ENCODE measurements at places on chromosomes 16 and 17.

DNA sequence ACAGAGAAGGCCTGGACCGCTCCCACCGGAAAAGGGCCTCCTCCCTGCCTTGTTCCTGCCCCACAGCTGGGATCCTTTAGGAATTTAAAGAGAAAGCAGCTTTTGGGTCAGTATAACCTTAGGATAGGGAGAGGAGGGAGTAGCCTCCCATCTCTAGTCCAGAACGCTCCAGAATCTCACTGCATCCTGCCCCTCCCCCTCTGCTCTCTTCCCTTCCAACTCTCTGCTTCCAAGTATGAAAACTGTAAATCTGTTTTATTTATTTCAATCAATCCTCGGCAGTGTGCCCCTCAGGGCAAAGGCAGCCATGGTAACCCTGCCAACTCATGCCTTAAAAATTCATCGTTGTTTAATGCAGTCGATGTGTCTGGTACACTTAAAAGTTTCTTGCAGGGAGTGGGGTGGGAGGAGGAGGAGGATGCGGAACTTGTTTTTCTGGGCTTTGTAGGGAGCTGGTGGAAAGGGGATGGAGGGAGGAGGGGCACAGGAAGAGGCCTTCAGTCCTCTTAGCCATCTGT, 21.2 kb upstream of the MTSS2 start:
- DNase-seq: no peak

GRCh38 chr17:15912416-15912955, 32.4 kb upstream of the ADORA2B start:
- DNase-seq: no peak

DNA sequence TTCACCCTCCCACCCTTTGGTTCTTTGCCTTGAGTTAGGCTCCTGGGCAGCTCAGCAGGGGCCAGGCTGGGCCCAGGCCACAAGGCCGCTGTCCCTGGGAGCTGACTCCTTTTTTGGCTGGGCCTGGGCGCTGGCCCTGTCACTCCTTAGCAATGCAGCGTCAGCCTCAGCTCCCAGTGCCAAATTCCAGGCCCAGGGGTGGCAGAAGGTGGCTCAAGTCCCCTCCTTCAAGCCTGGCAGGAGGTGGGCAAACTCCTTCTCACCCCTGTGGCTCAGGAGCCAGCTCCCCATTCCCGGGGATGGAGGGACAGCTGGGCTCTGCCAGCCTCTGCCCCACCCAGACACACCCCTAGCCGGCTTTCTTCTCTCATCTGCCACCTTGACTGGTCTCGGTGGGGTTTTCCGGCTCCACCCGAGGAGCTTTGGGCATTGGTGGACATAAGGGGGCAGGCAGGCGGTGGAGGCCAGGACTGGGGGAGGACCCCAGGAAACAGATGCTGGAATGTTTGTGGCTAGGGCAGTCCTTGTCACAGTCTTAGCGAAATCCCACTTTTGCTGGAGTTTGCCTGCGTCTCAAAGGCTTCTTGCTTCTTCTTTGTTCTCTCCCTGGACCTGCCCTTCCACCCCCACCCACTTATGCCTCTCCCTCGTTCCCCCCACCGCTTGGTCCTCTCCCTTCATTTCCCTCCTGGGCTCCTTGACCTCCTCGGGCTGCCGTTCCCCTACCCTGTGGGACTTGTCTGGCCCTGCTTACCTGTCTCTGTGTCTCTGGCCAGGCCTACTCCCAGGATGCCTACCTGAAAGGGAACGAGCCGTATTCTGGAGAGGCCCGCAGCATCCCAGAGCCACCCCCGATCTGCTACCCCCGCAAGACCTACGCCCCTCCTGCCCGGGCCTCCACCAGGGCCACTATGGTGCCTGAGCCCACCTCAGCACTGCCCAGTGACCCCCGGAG, 37.4 kb downstream of the ARHGAP23 start:
- no peak for DNase-seq

DNA sequence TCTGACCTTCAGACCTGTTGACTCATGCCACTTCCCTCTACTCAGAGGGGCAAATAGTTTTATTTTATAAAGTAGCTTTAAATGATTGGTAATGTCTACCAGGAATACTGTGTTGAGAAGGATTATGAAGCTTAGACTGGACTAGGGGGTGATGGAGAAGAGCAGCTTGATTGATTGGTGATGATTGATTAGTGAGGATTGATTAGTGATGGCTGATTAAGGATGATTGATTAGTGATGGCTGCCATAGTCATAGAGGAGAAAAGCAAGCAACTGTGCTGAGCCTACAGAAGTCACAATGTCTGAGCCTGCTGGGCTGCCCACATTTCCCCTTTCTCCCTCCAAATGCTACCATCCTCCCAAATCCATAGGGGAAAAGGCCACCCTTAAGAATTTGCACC, 206.8 kb upstream of the SALL1 start:
- DNase-seq: no peak

DNA sequence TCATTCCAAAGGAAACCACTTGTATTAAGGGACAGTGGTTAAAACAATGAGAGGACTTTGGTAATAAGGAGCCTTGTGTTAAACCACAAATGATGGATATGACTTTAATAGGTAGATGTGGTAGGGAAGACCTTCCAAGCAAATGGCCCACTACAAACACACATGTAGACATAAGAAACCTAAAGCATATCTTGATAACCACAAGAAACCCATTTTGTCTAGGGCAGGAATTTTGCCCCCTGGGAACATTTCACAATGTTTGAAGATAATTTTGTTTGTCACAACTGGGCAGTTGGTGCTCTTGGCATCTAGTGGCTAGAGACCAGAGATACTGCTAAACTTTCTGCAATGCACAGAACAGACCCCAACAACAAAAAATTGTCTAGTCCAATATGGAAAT, 25.8 kb downstream of the KCNJ2 start:
- no peak for DNase-seq

GRCh38 chr16:68839831-68840230, 3.5 kb upstream of the TANGO6 start:
- no peak for DNase-seq

- no peak for DNase-seq
These were observed 14.5 kb upstream of the RPL13 start for GRCh38 chr16:89545831-89546574.

GRCh38 chr17:67801626-67802175, 23.6 kb upstream of the BPTF start:
- no peak for DNase-seq

DNA sequence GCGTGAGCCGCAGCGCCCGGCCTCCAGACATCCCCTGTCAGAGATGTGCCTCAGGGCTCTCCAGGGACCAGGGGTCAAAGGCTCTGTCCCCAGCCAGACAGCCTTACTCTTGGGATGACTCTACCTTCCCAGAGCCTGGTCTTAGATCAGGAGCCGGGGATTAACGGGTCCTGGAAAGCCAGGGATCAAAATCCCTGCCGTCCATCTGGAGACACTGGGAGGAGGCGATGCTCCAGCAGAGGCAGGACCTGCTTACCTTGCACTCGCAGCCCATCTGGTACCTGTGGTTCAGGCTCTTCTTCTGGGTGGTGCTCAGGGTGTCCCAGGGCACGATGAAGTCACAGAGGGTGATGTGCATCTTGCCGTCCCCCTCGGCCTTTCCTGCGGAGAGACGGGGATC, 16.7 kb upstream of the USP36 start:
- no peak for DNase-seq
